ENCODE measurements at places on chromosomes 6 and 20.

GRCh38 chr6:149859938-149860337 lies 4.2 kb downstream of the LRP11 start:
- DNase-seq = no peak

DNA sequence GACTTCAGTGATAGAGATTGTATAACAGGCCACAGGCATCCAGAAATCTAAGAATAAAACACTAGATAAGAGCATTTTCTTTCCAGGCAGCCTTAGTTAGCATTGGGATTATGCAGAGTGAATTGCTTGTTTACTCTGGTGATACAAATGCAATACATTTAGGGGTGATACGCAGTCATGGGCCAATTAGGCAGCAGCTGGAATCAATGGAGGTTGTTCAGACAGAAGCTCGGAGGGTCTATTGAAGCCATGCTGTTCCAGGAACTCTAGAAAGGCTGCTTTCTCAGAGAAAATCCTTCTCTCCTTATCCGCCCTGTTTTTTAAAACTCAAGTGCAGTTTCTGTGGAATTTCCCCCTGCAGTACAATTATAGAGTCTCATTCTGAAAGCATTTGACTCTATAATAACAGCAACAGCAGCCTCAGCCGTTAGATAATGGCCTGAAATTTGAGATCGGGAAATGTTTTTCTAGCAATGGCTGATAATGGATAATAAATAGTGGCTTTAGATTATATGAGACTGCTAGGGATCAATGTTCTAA lies 364.3 kb upstream of the HS3ST5 start:
- DNase-seq = no peak

GRCh38 chr6:76381612-76382011 lies 309.1 kb upstream of the IMPG1 start:
- no peak for DNase-seq

DNA sequence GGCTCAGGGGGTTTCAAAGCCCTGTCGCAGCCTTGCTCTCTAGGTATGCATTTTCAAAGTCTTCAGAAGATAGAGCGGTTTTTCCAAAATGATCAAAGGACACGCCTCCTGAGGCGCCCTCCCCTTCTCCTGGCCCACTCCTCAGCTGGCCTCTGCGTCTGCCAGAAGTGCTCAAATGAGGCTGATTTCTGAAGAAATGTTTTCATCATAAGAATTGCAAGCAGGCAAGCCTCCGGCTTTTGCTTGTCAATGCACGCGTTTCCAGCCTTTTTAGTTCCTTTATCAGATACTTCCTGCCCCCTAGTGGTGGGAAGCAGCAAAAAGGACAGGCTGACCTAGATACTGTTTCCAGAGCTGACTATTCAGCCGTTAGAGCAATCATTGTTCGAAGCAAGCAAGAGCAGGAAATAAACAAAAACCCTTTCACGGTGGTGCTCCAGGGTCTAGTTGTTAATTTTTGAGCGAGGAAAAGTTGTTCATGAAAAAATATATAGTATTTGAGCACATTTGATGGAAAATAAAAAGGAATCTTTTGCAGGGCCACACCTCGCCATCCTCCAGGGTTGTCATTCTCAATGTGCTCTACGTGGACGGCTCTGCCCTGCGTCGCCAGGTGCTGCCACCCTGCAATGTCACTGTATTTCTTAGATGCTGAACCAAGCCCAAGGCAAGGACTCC lies 93.4 kb upstream of the ASF1A start:
- DNase-seq = peak; percentile 65

DNA sequence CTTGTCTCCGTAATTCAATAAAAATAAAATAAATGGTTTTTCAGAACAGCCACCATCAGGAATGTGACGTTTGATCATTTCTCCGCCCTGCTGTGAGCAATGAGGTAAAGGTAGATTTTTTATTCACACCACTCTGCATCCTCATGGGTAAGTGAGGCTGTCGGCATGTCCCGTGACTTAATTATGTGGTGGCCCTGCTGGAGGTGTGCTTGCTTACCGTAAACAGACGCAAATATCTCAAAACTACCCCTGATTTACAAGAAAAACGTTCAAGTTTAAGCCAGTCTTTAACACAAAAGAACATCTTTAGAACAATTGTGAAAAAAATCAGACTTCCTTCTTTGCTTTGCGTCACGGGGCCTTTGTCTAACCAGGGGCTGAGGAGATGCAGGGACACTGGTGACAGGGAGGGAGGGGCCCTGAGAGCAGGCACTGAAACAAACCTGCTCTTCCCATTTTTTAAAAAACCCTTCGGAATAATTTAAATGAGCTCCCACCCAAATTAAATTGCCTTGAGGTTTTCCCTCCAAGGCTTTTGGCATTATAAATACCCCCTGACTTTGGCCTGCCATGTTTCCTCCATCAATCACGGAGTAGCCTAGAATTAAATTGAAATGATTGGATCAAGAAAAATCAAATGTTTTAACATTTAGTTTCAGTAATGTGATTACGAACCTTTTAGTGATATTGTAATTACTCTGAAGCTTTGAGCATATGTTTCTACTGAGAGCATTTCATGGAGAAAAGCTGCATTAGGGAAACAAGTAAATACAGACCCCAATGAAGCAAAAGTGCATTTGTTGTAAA lies 13.4 kb downstream of the PRKN start:
- DNase-seq = no peak

- DNase-seq = no peak
Observed at GRCh38 chr6:37481711-37482605, 17.7 kb downstream of the CCDC167 start.

DNA sequence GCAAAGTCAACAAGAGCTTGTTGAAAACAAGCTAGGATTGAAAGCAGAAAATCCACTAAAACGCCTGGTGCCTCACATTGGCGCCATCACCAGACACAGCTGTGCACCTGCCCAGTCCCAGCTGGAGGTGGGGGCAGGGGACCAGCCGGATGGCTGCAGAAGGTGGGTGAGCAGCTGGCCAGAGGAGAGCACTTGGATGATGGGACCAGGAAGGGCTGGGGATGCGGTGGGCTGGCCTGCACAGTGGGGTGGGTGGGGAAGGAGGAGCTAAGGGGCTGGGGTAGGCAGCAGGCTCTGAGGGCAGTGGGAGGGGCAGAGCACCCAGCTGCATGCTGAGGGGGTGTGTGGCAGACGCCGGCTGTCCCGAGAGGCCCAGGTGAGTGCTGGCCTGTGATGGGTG lies 7.1 kb downstream of the CABLES2 start:
- DNase-seq = no peak

DNA sequence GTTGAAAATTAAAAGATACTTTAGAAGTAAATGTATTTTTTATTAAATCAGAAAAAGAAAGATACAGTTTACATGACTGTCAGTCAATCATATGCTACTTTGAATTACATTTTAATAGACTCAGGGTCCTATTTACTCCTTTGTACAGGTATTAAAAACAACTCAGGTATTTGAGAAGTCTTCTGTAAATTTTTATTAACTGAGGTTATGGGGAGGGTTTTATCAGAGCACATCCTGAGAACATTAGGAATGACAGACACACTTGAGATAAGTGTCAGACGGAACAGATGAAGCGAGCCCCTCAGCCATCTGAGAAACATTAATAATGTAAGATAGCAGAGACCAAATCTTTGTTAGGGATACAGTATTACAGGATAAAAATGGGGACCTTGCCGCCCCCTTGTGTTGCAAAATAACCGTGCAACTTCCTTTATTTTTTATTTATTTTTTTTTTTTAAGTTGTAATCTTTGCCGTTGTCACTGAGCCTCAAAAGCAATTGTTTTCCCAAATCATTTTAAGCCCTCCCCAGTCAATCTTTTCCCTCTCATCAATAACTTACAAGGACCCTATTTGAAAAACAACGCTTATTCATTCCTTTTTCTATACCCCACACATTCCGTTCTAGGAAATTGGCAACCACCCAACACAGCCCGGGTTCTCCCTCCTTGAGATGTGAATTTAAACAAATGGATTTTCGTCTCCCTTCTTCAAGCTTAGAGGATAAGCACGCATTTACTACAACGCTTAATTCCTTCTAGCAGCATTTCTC lies 126.7 kb downstream of the BCAS1 start:
- no peak for DNase-seq

DNA sequence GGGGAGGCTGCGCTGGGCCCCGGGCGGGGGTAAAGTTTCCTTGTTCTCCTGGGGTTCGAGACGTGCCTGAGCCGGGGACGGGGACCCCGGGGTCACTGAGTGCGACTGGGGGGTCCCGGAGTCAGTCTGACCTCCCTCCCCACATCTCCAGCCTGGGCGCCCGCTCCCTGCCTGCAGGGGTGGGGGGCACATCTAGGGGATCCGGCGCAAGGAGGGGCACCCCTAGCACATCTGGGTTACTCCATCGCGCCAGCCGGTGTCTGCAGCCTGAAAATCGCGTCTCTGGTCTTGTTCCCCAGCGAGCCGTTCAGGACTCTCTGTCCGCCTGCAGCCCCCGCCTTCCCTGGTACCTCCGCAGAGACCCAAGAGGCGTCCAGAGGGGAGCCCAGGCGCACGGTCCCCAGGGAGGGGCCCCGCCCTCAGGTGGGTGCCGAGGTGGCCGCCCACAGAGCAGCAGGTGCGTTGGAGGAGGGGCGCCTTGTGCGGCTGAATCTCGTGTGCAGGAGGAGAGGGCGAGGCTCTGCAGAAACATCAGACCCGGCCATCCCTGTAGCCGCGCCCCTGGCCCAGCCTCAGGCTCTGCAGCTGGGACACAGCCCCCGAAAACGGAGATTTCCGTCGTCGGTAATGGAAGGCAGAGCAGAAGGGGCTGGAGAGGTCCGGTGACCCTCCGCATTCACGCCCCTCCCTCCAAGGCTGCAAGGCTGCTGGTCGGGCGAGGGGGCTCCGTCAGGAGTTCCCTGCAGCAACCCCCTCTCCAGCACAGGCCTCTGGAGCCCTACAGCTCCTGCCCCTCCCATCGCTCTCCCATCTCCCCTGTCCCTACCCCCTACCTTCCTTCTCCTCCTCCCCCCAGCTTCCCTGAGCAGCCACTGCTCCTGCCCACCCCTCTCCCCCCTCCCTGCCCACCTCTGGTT lies 628 bp upstream of the CHRNA4 start:
- no peak for DNase-seq

GRCh38 chr6:156718647-156719394 lies 58.4 kb upstream of the ARID1B start:
- DNase-seq = no peak

DNA sequence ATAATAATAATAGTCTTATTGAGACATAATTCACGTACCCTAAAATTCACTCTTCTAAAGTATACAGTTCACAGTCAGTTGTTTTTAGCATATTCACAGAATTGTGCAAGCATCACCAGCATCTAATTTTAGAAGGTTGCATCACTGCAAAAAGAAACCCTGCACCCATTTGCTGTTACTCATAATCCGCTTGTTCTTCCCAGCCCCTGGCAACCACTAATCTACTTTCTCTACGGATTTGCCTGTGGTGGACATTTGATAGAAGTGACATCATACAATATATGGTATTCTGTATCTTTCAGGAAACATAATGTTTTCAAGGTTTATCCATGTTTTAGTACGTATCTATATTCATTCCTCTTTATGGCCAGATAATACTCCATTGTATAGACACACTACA lies 41.5 kb upstream of the FAM184A start:
- DNase-seq = no peak

GRCh38 chr6:36333171-36333895 lies 3.4 kb downstream of the BNIP5 start:
- DNase-seq = no peak

DNA sequence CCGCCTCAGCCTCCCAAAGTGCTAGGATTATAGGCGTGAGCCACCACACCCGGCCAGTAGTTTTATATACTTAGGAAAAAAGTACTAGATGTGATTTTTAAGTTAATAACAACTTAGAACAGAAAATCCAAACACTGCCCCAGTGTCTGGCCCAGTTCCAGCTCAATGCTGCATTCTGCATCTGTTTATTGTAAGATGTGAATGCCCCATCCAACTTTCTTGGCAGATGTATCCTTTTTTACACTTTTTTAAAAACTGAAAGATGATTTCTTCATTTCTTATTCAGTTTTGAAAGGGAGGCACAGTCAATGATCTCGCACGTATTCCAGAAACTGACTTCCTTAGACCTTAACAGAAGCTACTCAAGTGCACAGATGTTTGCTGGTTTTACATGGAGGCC lies 85.6 kb upstream of the SRSF6 start:
- DNase-seq = no peak

- no peak for DNase-seq
Observed at GRCh38 chr6:117559299-117559698, 43.0 kb downstream of the GOPC start.

- no peak for DNase-seq
Observed at GRCh38 chr20:37690626-37691369, 3.0 kb upstream of the CTNNBL1 start.

DNA sequence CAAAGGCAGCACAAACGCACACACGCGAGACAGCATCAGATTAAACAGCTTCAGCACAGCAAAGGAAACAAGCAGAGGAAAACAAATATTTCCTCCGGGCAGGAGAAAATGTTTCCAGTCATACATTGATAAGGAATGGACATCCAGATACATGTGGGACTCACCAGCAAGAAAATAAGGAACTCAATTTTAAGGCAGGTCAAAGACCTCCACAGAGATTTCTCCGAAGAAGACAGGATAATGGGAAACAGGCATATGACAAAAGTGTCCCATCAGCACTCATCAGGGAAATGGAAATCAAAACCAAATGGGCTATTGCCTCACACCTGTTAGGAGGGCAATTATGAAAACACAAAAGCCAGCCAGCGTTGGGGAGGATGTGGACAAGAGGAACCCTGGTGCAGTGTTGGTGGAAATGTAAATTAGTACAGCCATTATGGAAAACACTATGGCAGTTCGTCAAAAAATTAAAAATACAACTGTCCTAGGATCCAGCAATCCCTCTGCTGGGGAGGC lies 9.7 kb upstream of the SLCO4A1 start:
- DNase-seq = no peak

DNA sequence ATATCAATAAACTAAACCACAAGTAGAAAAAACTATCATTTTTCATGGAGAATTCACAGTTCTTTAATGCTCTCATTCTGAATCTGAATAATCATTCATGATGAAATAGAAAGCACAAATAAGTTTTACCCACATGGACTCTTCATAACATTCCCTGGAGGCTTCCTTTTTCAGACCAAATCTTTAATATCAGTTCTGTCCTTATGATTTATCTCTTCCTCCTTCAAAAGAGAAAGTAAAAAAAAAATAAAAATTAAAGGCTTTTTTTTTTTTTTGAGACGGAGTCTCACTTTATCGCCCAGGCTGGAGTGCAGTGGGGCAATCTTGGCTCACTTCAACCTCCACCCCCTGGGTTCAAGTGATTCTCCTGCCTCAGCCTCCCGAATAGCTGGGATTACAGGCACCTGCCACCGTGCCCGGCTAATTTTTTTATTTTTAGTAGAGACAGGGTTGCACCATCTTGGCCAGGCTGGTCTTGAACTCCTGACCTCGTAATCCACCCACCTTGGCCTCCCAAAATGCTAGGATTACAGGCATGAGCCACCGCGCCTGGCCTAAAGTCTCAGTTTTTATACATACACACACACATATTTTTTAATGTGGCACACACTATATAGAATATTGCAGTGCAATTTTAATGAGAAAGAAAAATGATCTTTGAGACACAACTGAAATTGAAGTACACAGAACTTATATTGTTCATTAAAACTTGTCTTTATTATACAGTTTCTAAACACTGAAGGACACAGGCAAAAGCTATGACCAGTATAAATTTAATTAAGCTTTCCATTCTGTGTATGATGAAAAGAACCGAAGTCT lies 31.9 kb upstream of the ZNF217 start:
- DNase-seq = no peak

- DNase-seq = no peak
Observed at GRCh38 chr6:6659600-6660327, 71.2 kb downstream of the LY86 start.

GRCh38 chr6:114096561-114097172 lies 125.7 kb upstream of the HDAC2 start:
- no peak for DNase-seq

Measured in central memory CD8-positive, alpha-beta T cell (primary cell).